ENCODE measurements at places on chromosomes 7 and 10.

- no peak for ATAC-seq
These were observed 247.7 kb downstream of the MAD1L1 start for GRCh38 chr7:1985042-1985441.

- peak; percentile 59 for ATAC-seq
These were observed 117.9 kb upstream of the KLF6 start for GRCh38 chr10:3902809-3903410.

- no peak for ATAC-seq
These were observed 227.7 kb downstream of the FANK1 start for GRCh38 chr10:126124046-126124445.

- ATAC-seq: no peak
These were observed 55.0 kb downstream of the GRB10 start for GRCh38 chr7:50727711-50728110.

- ATAC-seq: no peak
These were observed 39.6 kb upstream of the ELMO1 start for GRCh38 chr7:37488163-37488764.

DNA sequence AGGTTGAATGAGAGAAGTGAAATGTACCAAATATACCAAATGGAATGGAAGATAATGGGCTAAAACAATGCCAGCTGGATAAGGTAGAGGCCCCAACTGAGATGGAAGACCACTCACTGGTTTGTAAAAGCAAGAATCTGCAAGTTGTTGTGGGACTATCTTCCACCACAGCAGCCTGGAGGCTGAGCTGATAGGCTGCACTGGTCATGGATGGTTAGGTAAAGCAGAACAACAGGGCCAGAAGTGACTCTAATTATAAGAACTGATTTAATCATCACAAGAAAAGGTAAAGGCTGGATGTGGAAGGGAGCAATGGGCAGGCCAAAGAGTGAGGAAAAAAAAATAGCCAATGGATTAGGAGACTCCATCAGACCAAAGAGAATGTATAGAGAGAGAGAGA lies 11.8 kb downstream of the TFEC start:
- no peak for ATAC-seq

DNA sequence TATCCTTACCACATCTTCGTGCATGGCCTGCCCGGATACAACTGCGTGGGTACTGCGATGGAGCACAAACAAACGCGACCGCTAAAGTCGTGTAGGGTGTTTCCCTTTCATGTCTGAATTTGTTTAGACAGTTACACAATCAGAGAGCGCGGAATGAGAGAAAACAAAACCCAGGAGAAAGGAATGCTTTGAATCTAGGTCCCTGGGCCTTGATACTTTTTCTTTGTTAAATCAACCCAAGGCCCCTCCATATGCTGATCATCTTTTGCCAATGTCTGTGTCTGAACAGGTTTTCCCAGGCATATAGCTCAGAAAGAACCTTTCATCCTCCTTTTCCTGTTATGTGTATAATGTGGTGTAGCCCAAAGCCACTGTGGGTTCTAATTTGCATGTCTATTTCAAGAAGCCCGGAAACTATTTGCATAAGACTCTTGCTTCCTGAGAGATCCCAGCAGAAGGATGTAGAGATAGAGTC lies 145.8 kb downstream of the FRMD4A start:
- peak; percentile 71 for ATAC-seq

DNA sequence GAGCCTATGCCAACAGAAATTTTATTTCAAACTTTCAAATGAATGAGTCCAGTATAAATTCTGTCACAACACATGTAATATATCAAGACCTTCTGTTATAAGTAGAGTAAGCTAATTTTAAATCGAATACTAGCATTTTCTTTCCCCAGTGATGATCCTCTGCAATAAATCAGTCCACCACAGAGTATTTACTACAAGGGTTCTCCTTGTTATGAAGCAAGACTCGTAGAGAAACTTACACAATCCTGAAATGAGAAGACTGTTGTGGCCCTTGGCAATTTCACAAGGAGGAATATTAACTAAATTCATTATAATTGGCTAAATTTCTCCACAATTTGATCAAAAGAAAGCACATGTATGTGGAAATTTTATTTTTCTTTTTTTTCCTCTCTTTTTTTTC lies 312.4 kb upstream of the DGKB start:
- ATAC-seq: no peak

DNA sequence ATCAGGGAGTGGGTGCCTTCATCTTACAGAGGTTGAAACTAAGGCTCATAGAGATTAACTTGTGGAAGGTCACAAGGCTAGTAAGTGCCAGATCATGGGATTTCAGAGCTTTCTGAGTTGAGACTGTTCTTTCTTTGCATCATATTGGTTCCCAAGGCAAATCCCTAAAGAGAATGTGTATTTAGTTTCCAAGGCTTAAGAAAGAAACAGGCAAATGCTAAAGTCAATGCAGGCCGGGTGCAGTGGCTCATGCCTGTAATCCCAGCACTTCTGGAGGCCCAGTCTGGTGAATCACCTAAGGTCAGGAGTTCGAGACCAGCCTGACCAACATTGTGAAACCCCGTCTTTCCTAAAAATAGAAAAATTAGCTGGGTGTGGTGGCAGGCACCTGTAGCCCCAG lies 19.8 kb downstream of the CDK1 start:
- no peak for ATAC-seq

GRCh38 chr7:36752026-36752711 lies 27.9 kb upstream of the AOAH start:
- ATAC-seq: no peak

DNA sequence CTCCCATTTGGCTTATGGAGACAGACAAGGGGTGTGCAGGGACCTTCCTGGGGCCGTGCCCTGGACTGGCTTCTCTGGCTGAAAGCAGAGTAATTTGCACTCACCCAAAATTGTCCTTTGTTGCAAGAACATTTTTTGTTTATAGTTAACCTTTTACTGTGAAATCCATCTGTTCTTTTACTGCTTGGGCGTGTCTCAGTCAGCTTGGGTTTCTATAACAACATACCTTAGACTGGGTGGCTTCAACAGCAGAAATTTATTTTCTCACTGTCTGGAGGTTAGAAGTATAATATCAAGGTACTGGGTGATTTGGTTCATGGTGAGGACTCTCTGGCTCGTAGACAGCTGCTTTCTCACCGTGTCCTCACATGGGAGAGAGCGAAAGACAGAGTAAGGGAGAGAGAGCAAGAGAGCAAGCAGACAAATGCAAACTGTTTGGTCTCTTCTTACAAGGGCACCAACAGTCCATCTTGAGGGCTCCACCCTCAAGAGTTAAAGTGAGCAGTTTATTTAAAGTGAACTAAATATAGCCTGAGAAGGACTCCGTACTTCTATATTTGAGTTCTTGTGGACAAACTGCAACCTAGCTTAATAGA lies 131.0 kb upstream of the NPY start:
- no peak for ATAC-seq

GRCh38 chr7:101248276-101248675 lies 3.4 kb upstream of the FIS1 start:
- ATAC-seq: no peak

DNA sequence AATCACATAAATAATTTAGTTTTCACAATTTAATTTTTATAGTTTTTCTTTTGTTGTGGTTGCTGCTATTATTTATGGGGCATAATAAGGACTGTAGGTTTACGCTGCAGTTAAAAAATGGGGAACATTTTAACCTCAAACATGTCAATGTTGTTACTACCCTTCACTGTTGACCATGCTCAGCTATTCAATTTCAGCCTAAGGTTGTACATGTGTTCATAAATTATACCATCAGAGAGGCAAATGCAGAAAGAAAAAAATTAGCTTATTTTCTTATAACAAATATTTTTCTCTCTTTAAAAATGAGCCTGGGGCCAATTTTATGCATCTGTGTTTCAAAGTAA lies 110.1 kb upstream of the PITRM1 start:
- no peak for ATAC-seq

- ATAC-seq: no peak
These were observed 24.7 kb upstream of the MTPAP start for GRCh38 chr10:30373596-30374327.

DNA sequence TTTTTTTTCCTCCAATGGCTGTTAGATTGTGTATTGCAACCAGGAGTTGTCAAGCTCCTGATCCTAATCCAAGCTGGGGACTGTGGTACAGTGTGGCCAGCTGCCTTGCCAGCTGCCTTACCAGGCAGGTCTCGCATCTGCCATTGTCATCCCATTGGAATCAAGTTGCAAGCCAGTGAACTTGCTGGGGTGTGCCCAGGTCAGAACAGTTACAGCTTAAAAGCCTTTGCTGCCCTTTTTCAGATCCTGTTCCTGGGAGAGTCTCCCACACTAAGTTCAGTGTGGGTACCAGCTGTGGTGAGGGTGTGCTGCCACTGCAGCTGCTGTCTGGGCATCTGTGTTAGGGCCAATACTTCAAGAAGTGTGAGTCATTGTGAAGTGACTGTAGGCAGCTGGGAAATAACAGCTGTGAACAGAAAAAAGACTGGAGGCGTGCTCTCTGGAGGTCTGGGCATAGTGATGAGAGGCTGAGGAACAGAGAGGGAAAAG lies 72.8 kb downstream of the CCNY start:
- peak; percentile 90 for ATAC-seq

- no peak for ATAC-seq
These were observed 260.8 kb downstream of the DYNC1I1 start for GRCh38 chr7:96033009-96033598.

GRCh38 chr10:110600487-110601101 lies 33.1 kb downstream of the SMC3 start:
- no peak for ATAC-seq

DNA sequence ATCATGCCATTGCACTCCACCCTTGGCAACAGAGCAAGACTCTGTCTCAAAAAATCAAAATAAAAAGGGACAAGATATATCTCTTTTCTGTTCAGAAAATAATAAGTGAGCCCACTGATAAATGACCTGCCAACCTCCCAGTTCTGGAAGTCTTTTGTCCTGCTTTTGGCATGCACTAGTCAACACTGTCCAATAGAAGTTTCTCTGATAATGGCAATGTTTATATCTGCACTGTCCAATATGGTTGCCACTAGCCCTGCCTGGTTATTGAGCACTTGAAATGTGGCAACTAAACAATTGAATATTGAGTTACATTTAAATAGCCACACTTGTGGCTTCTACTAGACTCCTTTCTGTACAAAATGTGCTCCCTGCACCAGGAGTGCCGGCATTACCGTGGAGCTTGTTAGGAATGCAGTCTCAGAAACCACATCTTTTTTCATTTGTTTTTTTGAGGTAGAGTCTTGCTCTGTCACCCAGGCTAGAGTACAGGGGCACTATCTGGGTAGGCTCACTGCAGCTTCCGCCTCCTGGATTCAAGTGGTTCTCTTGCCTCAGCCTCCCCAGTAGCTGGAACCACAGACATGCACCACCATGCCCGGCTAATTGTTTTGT lies 229.7 kb downstream of the CACNB2 start:
- ATAC-seq: no peak

- ATAC-seq: no peak
These were observed 364.3 kb upstream of the PLXDC2 start for GRCh38 chr10:19451937-19452336.

DNA sequence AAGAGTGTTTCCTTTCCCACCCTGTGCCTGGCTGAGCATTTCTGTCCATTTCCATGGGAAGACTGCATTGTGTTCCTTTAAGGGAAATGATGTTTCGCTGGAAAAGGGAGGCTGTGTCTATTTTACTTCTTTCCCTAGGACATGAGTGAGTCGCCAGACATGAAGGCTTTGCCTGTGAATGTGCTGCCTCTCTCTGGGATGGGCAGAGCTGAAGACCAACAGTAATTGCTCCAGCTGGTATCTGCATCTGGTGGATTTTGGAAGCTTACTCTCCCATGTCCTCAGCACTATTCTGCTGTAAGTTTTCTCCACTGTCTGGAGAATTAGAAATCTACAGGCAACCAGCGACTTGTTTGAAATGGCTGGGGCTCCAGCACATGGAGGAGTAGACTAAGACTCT lies 264.6 kb upstream of the BMPER start:
- no peak for ATAC-seq

GRCh38 chr10:20817646-20818045 lies 79.5 kb downstream of the NEBL start:
- no peak for ATAC-seq

GRCh38 chr10:11004144-11005077 lies 13.3 kb upstream of the CELF2 start:
- no peak for ATAC-seq

DNA sequence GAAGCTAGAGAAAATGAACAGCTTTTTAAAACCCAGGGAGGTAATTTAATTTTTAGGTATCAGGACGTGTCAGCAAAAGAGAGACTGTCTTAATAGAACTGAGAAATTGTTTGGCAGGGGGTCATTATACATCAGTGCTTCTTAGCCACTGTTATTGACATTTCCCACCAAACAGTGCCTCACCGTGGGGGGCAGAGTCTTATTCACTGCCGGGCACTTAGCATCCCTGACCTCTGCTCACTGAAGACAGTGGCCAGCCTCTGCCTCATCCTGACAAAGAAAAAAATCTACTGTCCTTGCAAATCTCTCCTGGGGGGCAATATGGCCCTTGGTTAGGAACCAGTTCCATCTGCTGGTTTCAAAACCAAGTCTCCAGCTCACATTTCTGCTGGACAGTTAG lies 14.2 kb upstream of the MKI67 start:
- ATAC-seq: no peak

DNA sequence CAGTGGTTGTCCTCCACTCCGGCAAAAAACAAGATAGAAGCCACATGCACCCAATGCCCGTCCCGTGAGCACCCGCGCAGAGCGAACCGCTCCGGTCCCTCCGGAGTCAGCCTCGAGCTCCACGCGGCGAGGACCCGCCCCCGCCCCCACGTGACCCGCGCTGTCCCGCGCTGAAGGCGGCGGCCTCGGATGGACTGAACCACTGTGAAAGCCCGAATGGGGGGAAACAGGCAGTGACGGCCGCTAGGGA lies 766 bp upstream of the EIF3B start:
- peak; percentile 85 for ATAC-seq

- ATAC-seq: no peak
These were observed 142.1 kb upstream of the EEPD1 start for GRCh38 chr7:36010656-36011587.

GRCh38 chr10:17607060-17607459 lies 10.1 kb downstream of the HACD1 start:
- no peak for ATAC-seq
